ENCODE measurements at places on chromosomes 7 and 10. TPM values are rescaled to one million over a fixed set of nuclear protein-coding genes. Genes with fewer than 3 reads are reported as not detected.

GRCh38 chr7:31642681-31643115 lies 44.3 kb upstream of the PPP1R17 start:
- no peak for DNase-seq

The RAMP3 gene
- 4.7 TPM for polyA plus RNA-seq

- no peak for DNase-seq
These were observed 45.3 kb downstream of the ABI1 start for GRCh38 chr10:26815500-26815899.

GRCh38 chr10:116316503-116316902 lies 7.7 kb upstream of the CCDC172 start:
- no peak for DNase-seq

- no peak for DNase-seq
These were observed 515.4 kb upstream of the FZD8 start for GRCh38 chr10:36157486-36157885.
